ENCODE measurements at places on chromosomes 5 and 9.

- DNase-seq, result no peak
These were observed 334.6 kb upstream of the IRX1 start for GRCh38 chr5:3261081-3261480.

GRCh38 chr9:118271331-118271730 lies 567.1 kb downstream of the TLR4 start:
- no peak for DNase-seq

GRCh38 chr5:100517301-100517974 lies 17.7 kb upstream of the FAM174A start:
- DNase-seq, result no peak

GRCh38 chr9:126581893-126582292 lies 31.8 kb upstream of the LMX1B start:
- no peak for DNase-seq

GRCh38 chr9:27165670-27166069 lies 56.6 kb downstream of the TEK start:
- no peak for DNase-seq

- no peak for DNase-seq
These were observed 602 bp upstream of the CD274 start for GRCh38 chr9:5449521-5450358.

- DNase-seq, result no peak
These were observed 152.7 kb downstream of the FSTL4 start for GRCh38 chr5:133459474-133460160.
